Stimulated activated CD8-positive, alpha-beta memory T cell treated with anti-CD3 and anti-CD28 coated beads, Interleukin-15, amount 100 ng/mL, for 4 hours (primary cell): ENCODE measurements at places on chromosomes 2 and 18.

- DNase-seq: no peak
These were observed 12.7 kb upstream of the NFU1 start for GRCh38 chr2:69449906-69450305.

- DNase-seq: no peak
These were observed 364.8 kb upstream of the MEIS1 start for GRCh38 chr2:66069937-66070720.

DNA sequence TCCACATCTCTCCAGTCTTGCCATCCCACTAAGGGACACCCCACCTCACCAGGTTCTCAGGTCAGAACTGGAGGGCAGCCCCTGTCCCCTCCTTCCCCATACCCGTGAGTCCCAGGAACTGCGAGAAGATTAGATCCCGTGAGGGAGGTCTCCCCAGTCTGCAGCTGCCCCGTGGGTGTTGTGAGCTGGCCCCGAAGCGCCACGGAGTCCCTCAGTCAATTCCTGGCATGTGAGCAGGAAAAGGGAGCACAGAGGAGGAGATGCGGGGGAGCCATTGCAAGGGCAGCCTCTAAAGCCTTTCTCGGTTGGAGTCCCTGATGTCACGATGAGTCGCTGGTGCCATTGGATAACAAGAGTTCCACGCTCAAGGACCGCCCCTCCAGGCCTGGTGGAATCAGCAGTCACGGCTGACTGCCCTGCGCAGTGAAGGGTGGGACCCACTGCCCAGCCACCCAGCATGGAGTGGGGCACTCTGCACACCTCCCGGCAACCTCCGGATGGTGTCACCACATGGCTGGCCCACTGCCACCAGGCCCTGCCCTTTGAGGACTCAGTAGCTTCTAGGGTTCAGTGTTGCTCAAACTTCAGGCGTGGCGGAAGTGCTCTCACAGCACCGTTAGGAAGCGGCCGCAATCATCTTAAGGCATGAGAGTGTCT, 434.9 kb upstream of the MYT1L start:
- DNase-seq: no peak

DNA sequence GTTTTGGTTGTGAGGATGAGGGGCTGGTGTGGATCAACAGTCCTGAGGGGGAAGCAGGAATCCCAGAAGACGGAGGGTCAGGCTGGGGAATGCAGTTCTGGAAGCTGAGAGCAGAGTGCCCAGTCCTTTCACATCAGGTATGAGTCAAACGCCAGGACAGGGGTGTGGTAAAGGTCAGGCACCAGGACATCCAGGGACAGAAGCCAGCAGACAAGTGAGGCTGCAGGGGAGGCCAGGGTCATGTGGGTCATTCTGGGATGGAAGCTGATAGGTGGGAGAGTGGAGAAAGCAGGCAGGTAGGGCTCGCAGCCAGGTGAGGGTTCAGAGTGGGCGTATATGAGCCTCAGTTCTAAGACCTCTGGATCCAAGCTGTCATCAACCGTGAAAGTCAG, 12.8 kb upstream of the GNLY start:
- no peak for DNase-seq

- no peak for DNase-seq
These were observed 66.6 kb downstream of the PHLPP1 start for GRCh38 chr18:62781893-62782292.

DNA sequence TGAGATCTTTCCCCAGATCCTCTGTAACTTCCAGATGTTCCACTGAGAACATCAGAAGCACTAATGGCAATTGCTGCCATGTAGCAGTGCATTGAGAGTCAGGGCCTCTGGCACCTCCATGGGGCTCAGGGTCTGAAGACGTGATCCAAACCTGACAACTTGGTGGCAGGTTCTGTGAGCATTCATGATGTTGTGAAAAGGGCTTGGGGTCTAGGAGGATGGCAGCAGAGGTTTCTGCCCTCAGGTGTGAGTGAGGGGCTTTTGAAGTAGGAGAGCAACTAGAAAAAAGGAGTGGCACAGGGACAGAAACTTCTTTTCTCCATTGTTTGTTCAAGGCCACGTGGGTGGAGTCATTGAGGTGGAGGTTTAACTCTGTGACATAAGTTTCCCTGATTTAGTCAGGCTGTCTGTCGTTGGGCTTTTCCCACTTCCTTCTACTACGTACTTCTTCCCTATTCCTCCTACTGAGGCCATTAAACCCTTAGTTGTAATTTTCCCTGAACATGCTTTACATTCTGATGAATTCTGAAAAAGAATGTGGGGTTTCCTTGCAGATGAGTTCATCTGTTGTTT, 13.1 kb downstream of the CFLAR start:
- DNase-seq: no peak

- DNase-seq: no peak
These were observed 56.3 kb upstream of the NCKAP5 start for GRCh38 chr2:133624551-133624950.
